Amygdala (tissue), 56 donors: ENCODE measurements at places on chromosomes 5 and 9.

GRCh38 chr5:77869116-77869798, 93.1 kb upstream of the TBCA start:
- no peak for DNase-seq

- DNase-seq, result no peak
These were observed 20.6 kb downstream of the IFNW1 start for GRCh38 chr9:21121079-21121478.

DNA sequence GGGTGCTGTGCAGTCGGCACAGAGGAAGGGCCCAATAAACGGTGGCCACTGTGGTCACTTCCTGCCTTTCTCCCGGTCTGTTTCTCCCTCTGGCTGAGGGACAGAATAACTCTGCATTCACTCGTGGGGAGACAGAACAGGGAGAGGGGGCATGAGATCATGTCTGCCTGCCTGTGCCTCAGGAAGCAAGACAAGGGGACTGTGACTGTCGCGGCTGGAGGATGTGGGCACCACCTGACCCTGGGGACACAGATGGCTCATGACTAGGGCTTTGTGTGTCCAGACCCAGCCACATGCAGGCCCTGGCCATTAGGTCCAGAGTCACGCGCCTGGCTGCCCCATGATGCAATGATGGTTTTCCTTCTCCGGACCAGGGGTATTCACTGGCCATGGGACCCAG, 5.8 kb downstream of the TRUB2 start:
- DNase-seq, result peak; percentile 96

DNA sequence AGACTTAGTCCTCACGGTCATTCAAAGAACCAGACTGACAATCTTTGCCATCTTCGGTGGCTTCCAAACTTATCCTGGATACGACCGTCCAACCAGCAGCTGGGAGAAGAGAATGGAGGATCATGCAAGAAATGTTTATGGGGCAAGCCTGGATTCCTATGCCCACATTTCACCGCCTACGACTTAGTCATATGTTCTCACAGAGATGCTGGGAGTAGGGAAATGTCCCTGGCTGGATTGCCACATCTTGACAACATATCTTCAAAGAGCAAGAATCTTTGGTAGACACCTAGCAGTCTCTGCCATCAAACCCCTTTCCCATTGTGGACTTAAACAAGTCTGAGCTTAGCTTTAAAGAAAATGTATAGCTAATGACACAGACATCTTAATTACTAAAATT, 5.0 kb downstream of the MED7 start:
- DNase-seq, result no peak

- DNase-seq, result no peak
These were observed 212.6 kb upstream of the ACTBL2 start for GRCh38 chr5:57695179-57695578.

DNA sequence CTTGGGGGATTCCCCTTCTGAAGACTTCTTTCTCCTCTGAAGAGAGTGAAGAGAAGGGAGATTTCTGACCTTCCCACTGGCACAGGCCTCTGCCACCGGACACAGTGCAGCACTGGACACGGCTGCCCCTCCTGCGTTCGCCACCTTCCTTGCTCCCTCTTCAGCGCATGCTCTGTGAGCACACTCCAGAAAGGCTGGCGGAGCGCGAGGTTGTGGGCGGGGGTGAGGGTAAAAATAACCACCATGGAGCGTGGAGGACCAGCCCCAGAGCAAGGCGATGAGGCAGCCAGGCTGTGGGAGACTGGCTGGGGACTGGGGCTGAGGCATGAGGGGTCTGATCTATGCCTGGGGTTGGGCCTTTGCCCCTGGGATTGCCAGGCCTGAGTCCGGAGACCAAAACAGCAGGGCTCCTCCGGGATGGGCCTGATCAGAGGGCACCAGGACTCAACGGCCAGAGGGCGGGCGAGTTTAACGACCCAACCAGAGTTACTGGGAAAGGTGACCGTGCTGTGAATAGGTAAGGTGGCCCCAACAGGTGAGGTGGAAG, 97.2 kb downstream of the ROR2 start:
- DNase-seq, result no peak

GRCh38 chr5:134113363-134113889, 1.1 kb upstream of the TCF7 start:
- no peak for DNase-seq

GRCh38 chr5:1558944-1559343, 35.2 kb upstream of the LPCAT1 start:
- DNase-seq, result no peak

GRCh38 chr9:83570359-83570758, 32.2 kb upstream of the FRMD3 start:
- no peak for DNase-seq
